ENCODE measurements at places on chromosomes 7 and 10. TPM values are rescaled to one million over a fixed set of nuclear protein-coding genes. Genes with fewer than 3 reads are reported as not detected.

The AKR1E2 gene
- total RNA-seq, result 4.5 TPM

The DNA2 gene
- 1.5 TPM for total RNA-seq

DNA sequence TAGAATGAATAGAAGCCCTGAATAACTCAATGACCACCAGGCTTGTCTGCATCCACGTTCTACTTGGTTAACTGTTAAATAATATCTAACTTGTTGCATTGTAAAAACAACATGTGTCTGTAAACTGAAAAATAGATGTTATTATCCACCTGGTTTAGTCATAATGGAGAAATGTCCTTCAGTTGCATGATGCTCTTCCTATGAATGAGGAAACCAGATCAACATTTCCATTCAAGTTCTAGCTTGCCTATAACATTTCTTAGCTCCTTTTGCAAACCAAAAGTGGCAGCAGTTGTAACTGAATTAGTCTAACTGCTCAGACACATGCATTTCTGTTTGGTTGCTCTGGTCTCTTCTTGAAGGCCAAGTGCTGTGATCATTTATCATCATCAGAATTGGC, 62.9 kb upstream of the BET1 start:
- DNase-seq, result no peak

The SLC13A4 gene
- total RNA-seq, result 0.15 TPM

The CYP2E1 gene
- total RNA-seq, result 0.69 TPM

DNA sequence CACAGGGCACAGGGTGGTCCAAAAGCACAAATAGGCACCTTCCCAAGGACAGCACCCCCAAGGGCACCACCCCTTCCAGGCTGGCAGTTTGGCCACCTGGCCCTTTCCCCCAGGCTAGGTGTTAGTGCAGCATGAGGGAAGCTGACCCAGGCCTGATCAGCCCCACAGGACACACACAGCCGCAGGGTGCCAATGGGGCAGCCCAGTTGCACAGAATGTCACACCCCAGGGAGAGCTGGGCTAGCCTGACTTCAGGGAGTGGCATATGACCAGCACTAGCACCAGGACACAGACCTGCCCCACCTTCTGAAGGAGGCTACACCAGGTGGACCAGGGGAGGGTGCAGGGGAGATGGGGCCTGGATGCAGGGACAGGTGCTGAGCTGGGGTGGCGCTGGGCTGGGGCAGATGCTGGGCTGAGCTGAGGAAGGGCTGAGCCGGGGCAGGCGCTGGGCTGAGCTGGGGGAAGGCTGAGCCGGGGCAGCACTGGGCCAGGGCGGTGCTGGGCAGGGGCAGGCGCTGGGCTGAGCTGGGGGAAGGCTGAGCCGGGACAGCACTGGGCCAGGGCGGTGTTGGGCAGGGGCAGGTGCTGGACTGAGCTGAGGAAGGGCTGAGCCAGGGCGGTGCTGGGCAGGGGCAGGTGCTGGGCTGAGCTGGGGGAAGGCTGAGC, 3.9 kb upstream of the ADAM8 start:
- DNase-seq, result no peak

- DNase-seq, result no peak
Observed at GRCh38 chr10:3805201-3805790, 20.3 kb upstream of the KLF6 start.

Measured in left ventricle myocardium superior (tissue), 1 donor.